Lung (tissue), 17 donors: ENCODE measurements at places on chromosomes 1 and 21. TPM values are rescaled to one million over a fixed set of nuclear protein-coding genes. Genes with fewer than 3 reads are reported as not detected.

GRCh38 chr1:62024690-62025089, 170.0 kb upstream of the L1TD1 start:
- no peak for DNase-seq
- no peaks in the 10 kb centered on the region for H3K27me3 ChIP-seq
- H3K4me1 ChIP-seq: no peaks in the 10 kb centered on the region
- peaks cover 2% of the 10 kb centered on the region for H3K36me3 ChIP-seq
- no peak overlapping the region for H3K4me3 ChIP-seq
- H3K27ac ChIP-seq: no peak overlapping the region

DNA sequence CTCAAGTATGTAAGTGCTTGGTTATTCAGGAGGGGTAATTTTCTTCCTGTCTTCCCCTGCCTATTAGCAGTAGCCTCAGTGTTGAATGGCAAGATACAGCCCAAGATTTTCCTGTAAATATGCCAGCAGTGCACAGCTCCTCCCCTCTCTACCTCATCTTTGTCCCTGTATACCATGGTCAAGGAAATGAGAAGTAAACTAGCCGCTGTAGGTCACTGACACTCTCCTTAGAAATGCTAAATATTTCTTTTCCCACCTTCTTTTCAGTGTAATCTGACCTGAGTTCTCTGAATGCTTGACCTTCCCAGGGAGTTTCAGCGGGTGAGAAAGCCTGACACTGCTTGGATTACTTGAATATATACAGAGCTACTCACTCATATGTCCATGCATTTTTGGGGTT, 84.1 kb upstream of the ZNF326 start:
- H3K27me3 ChIP-seq: no peaks in the 10 kb centered on the region
- no peaks in the 10 kb centered on the region for H3K36me3 ChIP-seq
- peak overlapping the region; percentile 12 for H3K27ac ChIP-seq
- no peak overlapping the region for H3K4me3 ChIP-seq

DNA sequence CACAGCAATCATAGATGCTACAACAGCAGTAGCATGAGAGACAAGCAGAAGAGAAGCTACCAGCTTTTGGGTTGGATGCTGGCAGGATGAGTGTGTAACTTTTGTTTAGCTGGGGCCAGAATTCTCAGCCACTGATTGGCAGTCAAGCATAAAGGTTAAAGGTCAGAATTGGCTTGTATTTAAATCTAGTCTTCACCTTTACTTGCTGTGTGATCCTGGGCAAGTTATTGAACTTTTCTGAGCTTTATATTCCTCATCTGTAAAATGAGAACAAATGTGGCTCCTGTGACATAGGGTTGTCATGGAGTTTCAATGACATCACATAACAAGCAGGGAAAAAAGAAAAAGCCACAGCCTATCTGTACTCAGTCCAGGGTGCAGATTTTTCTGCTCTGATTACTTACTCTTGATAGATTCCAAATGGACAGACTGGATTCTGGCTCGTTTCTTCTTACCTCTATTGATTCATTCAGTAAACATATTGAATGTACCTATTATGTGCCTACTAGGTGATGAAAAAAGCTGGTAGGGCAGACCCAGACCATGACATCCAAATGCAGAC, 2.8 kb upstream of the AZIN2 start:
- no peaks in the 10 kb centered on the region for H3K27me3 ChIP-seq
- DNase-seq: peak; percentile 33
- H3K27ac ChIP-seq: no peak overlapping the region
- H3K4me3 ChIP-seq: no peak overlapping the region
- no peaks in the 10 kb centered on the region for H3K36me3 ChIP-seq

Gene GJA9
- total RNA-seq: not detected

Gene ZNF695
- total RNA-seq: 0.61 TPM

DNA sequence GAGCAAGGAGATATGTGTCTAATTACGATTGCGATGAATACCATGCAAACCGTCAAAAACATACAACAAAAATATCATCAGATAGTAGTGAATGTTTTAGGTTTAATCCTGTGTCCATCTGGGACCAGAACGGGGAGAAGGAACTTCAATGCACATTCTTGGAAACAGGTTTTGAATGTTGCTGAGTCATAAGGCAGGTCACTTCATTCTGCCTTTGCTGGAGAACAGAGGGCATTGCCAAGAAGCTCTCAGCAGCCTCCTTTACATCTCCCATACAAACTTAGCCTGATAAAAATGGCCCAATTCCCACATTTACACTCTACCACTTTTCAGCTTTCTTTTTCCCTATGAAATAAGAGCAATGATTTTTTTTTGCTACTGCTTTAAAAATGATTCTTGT, 78.0 kb upstream of the KCNJ6 start:
- no peaks in the 10 kb centered on the region for H3K4me1 ChIP-seq
- no peak for DNase-seq
- no peaks in the 10 kb centered on the region for H3K36me3 ChIP-seq
- no peaks in the 10 kb centered on the region for H3K27me3 ChIP-seq
- H3K4me3 ChIP-seq: no peak overlapping the region
- no peak overlapping the region for H3K27ac ChIP-seq

DNA sequence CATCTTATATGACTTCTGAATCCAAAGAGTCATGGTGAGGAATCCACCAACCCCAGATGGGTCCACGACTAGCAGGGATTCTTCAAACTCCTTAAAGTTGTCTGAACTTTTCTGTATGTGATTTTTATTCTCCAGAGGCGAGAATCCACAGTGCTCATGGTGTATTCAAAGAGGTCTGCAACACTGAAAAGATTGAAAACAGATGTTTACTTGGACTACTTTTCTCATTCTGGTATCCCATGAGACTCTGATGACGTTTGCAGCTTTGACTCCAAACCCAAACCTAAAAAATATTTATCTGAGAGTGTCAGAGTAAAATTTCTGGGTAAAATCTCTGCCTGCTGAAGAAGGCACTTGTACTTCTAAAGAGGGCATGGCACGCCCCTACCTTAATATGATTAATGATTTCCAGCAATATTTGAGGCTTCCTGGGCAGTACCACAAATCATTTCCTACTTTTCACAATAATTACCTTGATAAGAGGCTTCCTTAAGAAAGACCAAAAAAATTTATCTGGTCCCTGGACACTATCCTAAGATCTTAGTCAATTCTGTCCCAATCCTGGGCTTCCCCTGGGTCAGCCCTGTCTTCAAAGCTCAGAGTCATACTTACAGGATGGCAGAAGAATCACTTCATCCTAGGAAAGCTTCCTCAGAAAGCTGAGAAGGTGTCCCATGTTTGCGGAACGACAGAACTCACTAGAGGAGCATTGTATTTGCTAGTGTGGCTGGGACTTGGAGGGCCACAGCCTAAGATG, 76.5 kb upstream of the MAP10 start:
- no peaks in the 10 kb centered on the region for H3K27me3 ChIP-seq
- no peak overlapping the region for H3K4me3 ChIP-seq
- no peak overlapping the region for H3K27ac ChIP-seq
- peak; percentile 38 for DNase-seq
